ENCODE measurements at places on chromosomes 11 and 22. TPM values are rescaled to one million over a fixed set of nuclear protein-coding genes. Genes with fewer than 3 reads are reported as not detected.

Gene VSIG10L2
- total RNA-seq, result not detected

Gene CDHR5
- not detected for total RNA-seq

Gene SLC1A2
- total RNA-seq, result 2.5 TPM

Gene CELSR1
- 53.5 TPM for total RNA-seq

Gene OR4D5
- not detected for total RNA-seq

Gene SLC22A6
- not detected for total RNA-seq

DNA sequence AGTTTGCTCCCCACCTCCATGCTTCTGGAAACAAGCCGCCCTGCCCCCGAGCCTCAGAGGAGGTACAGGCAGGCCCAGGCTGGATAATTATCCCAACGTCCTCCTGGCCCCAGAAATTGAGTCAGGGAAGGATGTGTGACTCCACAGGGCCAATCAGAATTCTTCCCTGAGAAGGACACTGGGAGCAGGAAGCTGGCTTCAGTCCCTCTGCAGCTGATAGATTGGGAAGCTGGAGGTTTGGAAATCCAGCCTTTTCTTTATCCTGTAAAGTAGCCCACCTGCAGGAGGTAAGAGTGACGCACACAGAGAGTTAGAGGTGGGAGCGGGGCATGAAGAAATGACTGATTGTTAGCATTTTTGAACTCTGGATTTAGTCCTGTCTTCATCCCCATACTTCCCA lies 97.5 kb upstream of the CD82 start:
- no peaks in the 10 kb centered on the region for H3K27me3 ChIP-seq
- H3K4me1 ChIP-seq, result no peaks in the 10 kb centered on the region
- H3K27ac ChIP-seq, result no peak overlapping the region
- no peaks in the 10 kb centered on the region for H3K36me3 ChIP-seq

- no peak for DNase-seq
- H3K4me3 ChIP-seq, result no peak overlapping the region
- H3K27ac ChIP-seq, result no peak overlapping the region
- H3K4me1 ChIP-seq, result no peaks in the 10 kb centered on the region
- H3K27me3 ChIP-seq, result no peaks in the 10 kb centered on the region
Observed at GRCh38 chr11:130625578-130626306, 177.3 kb downstream of the ADAMTS15 start.

GRCh38 chr22:38700270-38700788 lies 414 bp downstream of the JOSD1 start:
- peaks cover 50% of the 10 kb centered on the region for H3K4me1 ChIP-seq
- peak overlapping the region; percentile 95 for H3K27ac ChIP-seq
- DNase-seq, result peak; percentile 91
- H3K27me3 ChIP-seq, result no peaks in the 10 kb centered on the region

DNA sequence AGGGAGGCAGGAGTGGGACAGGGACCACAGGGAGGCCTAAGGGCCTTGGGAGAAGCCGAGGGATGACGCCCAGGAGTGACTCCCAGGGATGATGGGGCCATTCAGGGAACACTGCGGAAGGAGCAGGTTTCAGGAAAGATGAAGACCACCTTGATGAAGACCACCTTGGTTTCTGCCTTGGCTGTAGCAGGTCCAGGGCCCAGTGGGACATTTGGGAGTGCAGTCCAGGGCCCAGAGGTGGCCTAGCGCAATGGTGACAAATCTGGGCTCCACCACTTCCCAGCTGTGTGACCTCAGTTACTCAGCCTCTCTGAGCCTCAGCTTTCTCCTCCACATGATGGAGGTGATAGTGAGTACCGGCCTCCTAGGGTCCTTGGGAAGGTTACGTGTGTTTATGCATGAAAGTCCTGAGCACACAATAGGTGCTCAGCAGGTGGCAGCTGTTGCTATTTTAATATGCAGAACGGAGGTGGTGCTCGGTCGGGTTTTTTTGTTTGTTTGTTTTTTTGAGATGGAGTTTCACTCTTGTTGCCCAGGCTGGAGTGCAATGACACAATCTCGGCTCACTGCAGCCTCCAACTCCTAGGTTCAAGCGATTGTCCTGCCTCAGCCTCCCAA lies 770 bp downstream of the TSGA10IP start:
- H3K36me3 ChIP-seq, result no peaks in the 10 kb centered on the region
- no peaks in the 10 kb centered on the region for H3K27me3 ChIP-seq
- no peaks in the 10 kb centered on the region for H3K4me1 ChIP-seq
- no peak overlapping the region for H3K4me3 ChIP-seq

DNA sequence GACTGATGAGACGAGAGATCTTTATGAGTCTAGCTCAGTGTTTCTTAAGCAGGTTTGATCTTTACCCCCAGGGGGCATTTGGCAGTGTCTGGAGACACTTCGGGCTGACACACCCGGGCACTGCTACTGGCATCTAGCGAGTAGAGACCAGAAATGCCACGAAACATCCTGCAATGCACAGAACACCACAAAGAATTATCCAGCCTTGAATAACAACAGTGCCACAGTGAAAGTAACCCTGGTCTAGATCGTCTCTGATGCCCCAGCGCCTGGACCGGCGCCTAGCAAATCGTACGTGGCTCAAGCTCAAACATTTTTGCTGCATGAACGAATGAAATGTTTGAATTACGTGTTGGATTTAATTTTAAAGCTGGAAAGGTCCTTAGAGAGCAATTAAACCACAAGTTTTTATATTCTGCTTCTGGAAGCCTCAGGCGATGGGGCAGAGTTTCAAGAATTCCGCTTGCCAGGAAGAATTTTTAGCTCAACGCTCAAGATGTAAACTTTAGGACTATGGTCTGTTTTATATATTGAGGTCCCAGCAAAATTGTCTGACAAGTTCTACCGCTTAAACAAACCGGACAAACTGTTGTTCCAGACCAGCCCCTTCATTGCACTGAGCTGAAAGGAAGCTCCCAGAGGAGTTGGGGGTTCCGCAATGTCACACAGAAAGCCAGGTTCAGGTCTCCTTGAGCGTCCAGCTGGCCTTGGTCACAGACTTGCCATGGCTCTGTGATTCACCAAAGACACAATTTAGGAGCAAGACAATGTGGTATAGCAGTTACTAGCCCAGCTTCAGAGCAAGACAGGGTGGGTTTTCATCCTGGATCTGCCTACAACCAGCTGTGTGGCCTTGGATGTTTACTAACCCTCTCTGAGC lies 44.2 kb upstream of the SMTN start:
- no peaks in the 10 kb centered on the region for H3K27me3 ChIP-seq
- no peak overlapping the region for H3K27ac ChIP-seq
- no peaks in the 10 kb centered on the region for H3K36me3 ChIP-seq
- no peak overlapping the region for H3K4me3 ChIP-seq
- DNase-seq, result no peak
- peaks cover 4% of the 10 kb centered on the region for H3K4me1 ChIP-seq

DNA sequence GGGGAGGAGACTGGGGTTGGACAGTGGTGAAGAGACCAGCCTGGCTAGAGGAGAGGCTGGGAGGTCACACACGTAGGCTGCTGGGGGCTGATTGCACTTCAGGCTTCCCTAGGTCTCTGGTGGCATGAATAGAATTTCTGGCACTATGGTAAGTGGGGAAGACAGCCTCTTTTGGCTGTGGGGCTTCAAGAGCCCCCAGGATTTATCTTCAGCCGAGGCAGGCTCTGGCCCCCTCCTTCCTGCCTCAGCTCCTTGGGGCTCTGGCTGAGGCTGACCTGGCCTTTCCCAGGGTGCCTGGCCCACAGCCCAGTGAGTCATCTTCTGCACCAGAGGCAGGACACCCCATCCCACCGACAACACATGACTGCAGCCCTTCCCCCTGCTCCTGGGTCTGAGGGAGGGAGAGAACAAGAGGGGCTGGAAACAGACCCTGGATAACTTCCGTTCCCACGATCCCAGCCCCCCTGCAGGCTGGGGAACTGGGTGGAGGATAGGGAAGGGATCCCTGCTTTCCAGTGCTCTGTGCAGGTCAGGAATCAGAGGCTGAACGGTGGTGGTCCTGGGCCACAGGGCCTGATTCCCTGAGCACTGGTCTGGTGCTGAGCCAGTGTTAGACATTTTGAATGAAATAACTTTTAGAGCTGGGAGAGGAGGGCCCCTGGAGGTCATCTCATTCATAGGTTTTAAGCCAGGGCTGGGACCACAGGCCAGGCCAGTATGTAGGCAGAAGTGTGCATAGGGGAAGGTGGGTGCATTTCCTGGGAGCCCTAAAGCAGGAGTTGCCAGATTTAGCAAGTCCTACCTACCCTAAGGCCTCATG lies 26.5 kb downstream of the ARHGEF17 start:
- H3K36me3 ChIP-seq, result no peaks in the 10 kb centered on the region
- H3K27ac ChIP-seq, result peak overlapping the region; percentile 55
- DNase-seq, result no peak
- peaks cover 53% of the 10 kb centered on the region for H3K4me1 ChIP-seq
- H3K4me3 ChIP-seq, result no peak overlapping the region

- H3K27ac ChIP-seq, result no peak overlapping the region
- peaks cover 27% of the 10 kb centered on the region for H3K27me3 ChIP-seq
- DNase-seq, result no peak
- no peaks in the 10 kb centered on the region for H3K4me1 ChIP-seq
Observed at GRCh38 chr11:17699147-17700114, 19.9 kb upstream of the MYOD1 start.

- peak overlapping the region; percentile 80 for H3K27ac ChIP-seq
- no peak for DNase-seq
- H3K27me3 ChIP-seq, result no peaks in the 10 kb centered on the region
- no peaks in the 10 kb centered on the region for H3K36me3 ChIP-seq
- H3K4me3 ChIP-seq, result peak overlapping the region; percentile 75
- H3K4me1 ChIP-seq, result peaks cover 22% of the 10 kb centered on the region
Observed at GRCh38 chr22:25566186-25566897, 1.9 kb downstream of the GRK3 start.

- DNase-seq, result no peak
- H3K4me1 ChIP-seq, result peaks cover 20% of the 10 kb centered on the region
- peaks cover 27% of the 10 kb centered on the region for H3K36me3 ChIP-seq
Observed at GRCh38 chr11:67606093-67606491, 644 bp upstream of the NDUFV1 start.

- no peaks in the 10 kb centered on the region for H3K4me1 ChIP-seq
- no peak for DNase-seq
- no peaks in the 10 kb centered on the region for H3K27me3 ChIP-seq
- H3K4me3 ChIP-seq, result no peak overlapping the region
- no peaks in the 10 kb centered on the region for H3K36me3 ChIP-seq
Observed at GRCh38 chr11:132770829-132771530, 761.3 kb downstream of the OPCML start.

- no peaks in the 10 kb centered on the region for H3K4me1 ChIP-seq
- H3K27me3 ChIP-seq, result no peaks in the 10 kb centered on the region
- H3K4me3 ChIP-seq, result no peak overlapping the region
- no peaks in the 10 kb centered on the region for H3K36me3 ChIP-seq
- no peak overlapping the region for H3K27ac ChIP-seq
- DNase-seq, result no peak
Observed at GRCh38 chr11:69468221-69468620, 13.2 kb upstream of the LINC01488 start.

- no peaks in the 10 kb centered on the region for H3K27me3 ChIP-seq
- peaks cover 20% of the 10 kb centered on the region for H3K4me1 ChIP-seq
- no peak overlapping the region for H3K4me3 ChIP-seq
- H3K36me3 ChIP-seq, result no peaks in the 10 kb centered on the region
- peak overlapping the region; percentile 68 for H3K27ac ChIP-seq
- DNase-seq, result no peak
Observed at GRCh38 chr11:120710354-120711131, 199.0 kb downstream of the GRIK4 start.
